ENCODE measurements at places on chromosomes 3 and 15.

- no peak for DNase-seq
Observed at GRCh38 chr3:48926425-48927392, 8.1 kb downstream of the ARIH2 start.

- DNase-seq: no peak
Observed at GRCh38 chr3:131396170-131396569, 14.6 kb downstream of the NUDT16 start.

DNA sequence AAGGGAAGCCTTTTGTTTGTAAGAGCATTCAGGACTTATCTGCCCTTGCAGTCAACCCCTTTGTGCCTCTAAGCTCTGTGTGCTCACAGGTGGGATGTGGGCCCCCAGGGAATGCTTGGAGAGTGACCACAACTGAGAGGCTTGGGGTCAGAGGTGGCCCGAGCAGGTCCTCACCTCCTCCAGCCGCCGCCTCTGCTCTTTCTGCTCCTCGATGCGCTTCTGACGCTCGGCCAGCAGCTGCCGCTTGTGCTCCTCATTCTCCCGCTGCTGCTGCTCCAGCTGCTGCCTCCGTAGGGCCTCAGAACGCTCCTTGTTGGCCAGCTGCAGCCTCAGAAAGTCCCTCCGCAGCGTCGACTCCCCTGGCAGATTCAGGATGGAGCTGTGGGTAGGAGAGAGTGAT, 130.8 kb upstream of the SLC2A2 start:
- DNase-seq: no peak

DNA sequence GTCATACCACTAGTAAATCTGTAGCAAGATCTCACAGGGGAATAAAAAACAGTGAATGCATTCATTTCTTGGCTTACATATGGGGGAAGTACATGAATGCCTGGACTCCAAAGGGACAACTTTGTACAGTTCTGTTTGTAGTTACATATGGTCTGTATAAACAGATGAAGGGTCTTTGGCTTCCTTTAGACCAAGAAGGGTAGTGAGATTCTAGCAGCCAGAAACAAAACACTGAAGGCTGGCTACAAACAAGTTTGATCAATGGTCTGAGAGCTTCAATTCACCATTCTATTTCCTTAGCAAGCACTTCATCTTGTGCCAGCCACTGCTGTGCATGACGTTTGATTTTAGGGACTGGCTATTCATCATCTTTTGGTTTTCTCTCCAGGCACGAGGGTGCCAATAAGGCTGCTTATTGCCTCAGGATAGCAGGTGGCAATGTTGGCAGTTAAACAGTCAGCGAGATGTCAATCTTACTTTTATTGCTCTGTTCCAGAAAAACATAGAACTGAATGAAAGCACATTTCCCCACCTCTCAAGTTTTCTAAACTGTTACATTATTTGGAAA, 313.7 kb upstream of the COL8A1 start:
- DNase-seq: no peak

- peak; percentile 6 for DNase-seq
Observed at GRCh38 chr3:114144909-114145688, 33.8 kb downstream of the DRD3 start.

DNA sequence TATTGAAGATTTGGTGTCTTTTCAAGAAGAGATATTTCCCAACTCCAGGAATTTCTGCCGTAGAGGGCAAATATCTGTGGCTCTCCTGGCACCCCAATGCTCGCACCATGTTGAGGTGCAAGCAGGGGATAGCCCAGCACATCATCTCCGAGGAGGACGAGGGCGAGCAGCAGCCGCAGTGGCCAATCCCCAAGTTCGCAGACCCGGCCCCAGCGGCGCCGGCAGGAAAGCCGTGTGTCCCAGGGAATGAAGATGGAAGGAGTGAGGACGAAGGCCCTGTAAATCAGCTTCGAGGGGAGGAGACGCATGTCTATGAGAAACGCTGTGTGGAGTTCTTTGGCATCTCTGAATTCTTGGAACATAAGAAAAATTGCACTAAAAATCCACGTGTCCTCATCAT, 213.4 kb upstream of the UBE2E2 start:
- no peak for DNase-seq

Measured in NCI-H2081 (cell line).